Stimulated activated CD4-positive, alpha-beta T cell treated with anti-CD3 and anti-CD28 coated beads, Interleukin-1b, Interleukin-23, amount 100 ng/mL, for 4 hours (primary cell): ENCODE measurements at places on chromosomes 3 and 15.

- DNase-seq = no peak
Measured at GRCh38 chr15:55526559-55527036, 18.6 kb upstream of the DNAAF4 start.

- no peak for DNase-seq
Measured at GRCh38 chr3:48558493-48559134, 2.0 kb upstream of the PFKFB4 start.

- no peak for DNase-seq
Measured at GRCh38 chr15:38080651-38081275, 146.3 kb downstream of the TMCO5A start.

GRCh38 chr3:12273045-12273695 is 15.7 kb upstream of the PPARG start:
- DNase-seq = no peak

DNA sequence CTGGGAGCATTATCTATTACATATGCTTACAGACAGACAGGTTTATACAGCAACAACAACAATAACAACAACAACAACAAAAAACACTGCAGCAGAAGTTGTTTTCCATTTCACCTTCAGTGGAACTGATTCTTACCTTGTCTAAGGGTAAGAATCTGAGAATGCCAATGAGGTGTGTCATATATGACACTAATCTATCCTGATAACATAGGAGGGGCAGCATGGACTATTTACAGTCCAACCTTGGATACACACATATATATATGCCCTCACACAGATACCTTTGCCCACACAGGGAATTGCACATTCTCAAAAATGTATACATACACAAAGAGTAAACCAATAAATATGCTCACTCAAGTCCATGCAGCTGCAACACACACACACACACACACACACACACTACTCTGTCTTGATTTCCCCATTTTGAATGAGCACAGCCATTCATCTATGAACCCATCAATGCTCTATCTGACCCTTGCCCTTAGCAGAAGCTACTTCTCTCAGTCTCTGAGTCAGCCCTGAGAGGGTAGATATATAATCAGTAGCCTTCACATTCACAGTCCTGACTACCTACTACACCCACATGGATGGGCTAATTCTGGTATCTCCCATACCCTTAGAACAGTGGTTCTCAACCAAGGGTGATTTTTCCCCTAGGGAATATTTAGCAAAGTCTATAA is 9.7 kb upstream of the TRANK1 start:
- no peak for DNase-seq

- no peak for DNase-seq
Measured at GRCh38 chr15:98796685-98797357, 148.5 kb downstream of the IGF1R start.

DNA sequence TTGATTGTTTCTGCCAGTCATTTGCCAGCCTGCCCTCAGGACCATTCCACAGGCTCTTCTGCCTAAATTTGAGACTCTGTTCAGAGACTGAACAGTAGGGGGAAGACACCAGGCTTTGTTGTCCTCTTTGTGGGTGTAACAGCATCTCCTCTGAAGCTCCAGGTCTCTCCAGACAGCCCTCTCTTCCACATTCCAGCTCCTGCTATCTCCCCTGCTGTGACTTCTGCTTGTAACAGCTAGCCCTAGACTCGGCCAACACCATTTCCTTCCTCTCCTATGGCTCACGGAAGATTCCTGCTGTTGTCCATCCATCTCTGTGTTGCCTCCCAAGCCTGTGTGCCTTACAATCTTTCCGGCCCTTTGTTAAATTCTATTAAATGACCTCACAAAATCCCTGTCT is 40.2 kb downstream of the SUCLG2 start:
- no peak for DNase-seq

GRCh38 chr3:168753724-168754123 is 658.0 kb upstream of the GOLIM4 start:
- no peak for DNase-seq
